ENCODE measurements at places on chromosomes 3 and 15.
A peak's percentile ranks its signal among the peaks of the same experiment; 100 is the strongest.

DNA sequence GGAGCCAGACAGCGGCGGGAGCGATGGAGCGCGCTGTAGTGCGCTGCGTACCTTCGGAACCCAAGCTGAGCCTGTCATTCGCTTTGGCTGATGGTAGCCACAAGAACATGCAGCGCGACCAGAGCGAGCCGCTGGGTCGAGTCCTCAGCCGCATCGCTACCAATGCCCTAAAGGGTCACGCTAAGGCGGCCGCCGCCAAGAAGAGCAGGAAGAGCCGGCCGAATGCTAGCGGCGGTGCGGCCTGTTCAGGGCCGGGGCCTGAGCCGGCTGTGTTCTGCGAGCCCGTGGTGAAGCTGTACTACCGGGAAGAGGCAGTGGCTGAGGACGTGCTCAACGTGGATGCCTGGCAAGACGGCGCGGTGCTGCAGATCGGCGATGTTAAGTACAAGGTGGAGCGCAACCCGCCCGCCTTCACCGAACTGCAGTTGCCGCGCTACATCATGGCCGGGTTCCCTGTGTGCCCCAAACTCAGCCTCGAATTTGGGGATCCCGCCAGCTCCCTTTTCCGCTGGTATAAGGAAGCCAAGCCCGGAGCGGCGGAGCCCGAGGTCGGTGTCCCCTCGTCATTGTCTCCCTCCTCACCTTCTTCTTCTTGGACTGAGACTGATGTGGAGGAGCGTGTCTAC, 498 bp downstream of the PDE12 start:
- peak; percentile 47 for DNase-seq

- no peak for DNase-seq
Measured at GRCh38 chr3:144687862-144688261, 716.2 kb downstream of the DIPK2A start.

GRCh38 chr15:96303503-96304056, 26.9 kb upstream of the NR2F2 start:
- no peak for DNase-seq

- no peak for DNase-seq
Measured at GRCh38 chr15:100757661-100758060, 122.0 kb upstream of the ALDH1A3 start.

DNA sequence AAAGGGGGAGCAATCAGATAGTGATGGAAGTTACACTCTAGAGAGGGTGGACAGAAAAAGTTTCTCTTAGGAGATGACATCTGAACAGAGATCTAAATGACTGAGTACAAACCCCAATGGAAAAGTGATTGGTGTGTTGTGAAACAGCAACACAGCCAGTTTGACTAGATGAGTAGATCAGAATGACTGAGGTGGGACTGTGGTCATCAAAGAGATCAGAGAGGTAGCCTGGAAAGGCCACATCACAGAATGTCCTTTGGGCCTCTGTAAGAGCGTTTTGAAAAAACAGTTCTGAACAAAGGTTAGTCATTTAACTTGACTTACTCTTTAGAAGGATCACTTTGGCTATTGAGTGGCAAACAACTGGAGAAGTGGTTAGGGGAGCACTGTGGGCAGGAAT, 10.6 kb downstream of the LRRC58 start:
- peak; percentile 39 for DNase-seq

DNA sequence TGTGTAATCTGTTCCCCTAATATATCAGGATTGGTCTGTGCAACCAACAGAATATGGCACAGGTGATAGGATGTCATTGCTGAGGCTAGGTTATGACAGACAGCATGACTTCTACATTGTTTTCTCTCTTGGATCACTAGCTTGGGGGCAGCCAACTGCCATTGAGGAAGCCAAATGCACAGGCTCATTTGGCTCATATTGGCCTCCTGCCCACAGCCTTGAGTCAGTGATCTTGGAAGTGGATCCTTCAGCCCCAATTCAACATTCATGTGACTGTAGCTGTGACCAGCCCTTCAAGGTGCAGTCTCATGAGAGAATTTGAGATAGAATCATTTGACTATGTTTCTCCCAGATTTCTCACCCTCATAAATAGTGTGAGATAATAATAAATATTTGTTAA, 675.6 kb downstream of the GRM7 start:
- no peak for DNase-seq
